ENCODE measurements at places on chromosomes 16 and 17. TPM values are rescaled to one million over a fixed set of nuclear protein-coding genes. Genes with fewer than 3 reads are reported as not detected.

DNA sequence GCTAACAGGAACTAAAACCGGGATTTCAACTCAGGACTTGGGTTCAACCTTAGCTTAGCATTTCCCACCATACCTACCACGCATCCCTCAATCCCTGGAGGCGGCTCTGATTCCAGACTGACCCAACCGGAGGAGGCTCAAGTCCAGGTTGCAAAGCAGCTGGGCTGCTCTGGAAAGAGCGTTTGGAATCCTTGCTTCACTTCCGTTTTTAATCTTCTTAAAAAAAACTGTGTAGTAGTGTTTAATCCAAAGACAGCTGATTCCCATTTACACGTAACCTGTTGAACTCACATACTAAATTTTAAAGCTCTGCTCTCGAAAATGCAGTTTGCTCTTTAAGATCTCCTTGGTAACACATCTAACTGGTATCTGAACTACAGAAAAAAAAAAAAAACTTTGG is 50.0 kb downstream of the NXN start:
- H3K4me1 ChIP-seq = no peaks in the 10 kb centered on the region
- no peaks in the 10 kb centered on the region for H3K27me3 ChIP-seq
- no peak overlapping the region for H3K27ac ChIP-seq
- no peak for DNase-seq

GRCh38 chr17:15119968-15120367 is 145.2 kb downstream of the PMP22 start:
- no peaks in the 10 kb centered on the region for H3K4me1 ChIP-seq
- DNase-seq = no peak
- H3K36me3 ChIP-seq = no peaks in the 10 kb centered on the region

DNA sequence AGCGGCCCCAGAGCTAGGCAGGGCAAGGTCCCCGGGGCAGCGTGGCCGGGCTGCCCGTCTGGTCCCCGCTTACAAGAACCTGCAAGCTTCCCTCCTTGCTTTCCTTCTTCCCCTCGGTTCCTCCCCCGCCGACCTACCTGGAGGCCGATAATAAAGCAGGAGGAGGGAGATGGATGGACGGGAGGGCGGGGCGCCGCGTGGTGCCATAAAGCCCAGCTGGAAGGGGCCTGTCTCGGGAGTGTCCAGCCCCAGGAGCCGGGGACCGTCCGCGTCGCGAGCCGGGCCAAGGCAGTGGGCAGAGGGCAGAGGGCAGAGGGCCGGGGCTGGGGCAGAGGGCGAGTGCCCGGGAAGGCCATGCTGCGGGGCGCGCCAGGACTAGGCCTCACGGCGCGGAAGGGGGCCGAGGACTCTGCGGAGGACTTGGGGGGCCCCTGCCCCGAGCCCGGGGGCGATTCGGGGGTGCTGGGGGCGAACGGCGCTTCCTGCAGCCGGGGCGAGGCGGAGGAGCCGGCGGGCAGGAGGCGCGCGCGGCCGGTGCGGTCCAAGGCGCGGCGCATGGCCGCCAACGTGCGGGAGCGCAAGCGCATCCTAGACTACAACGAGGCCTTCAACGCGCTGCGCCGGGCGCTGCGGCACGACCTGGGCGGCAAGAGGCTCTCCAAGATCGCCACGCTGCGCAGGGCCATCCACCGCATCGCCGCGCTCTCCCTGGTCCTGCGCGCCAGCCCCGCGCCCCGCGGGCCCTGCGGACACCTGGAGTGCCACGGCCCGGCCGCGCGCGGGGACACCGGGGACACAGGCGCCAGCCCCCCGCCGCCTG is at the start of gene BHLHA9:
Gene BHLHA9, plus strand, starts transcription at position 235 of the 820 bp plus-strand sequence. Its CDS starts 120 bp downstream, at position 355.
- no peaks in the 10 kb centered on the region for H3K36me3 ChIP-seq
- peaks cover 10% of the 10 kb centered on the region for H3K27me3 ChIP-seq
- DNase-seq = no peak
- no peak within 1 kb of the TSS for H3K4me3 ChIP-seq
- peaks cover 6% of the 10 kb centered on the region for H3K4me1 ChIP-seq

GRCh38 chr16:72901000-72901627 is 146.8 kb downstream of the ZFHX3 start:
- no peak for DNase-seq
- no peaks in the 10 kb centered on the region for H3K36me3 ChIP-seq
- no peak overlapping the region for H3K27ac ChIP-seq
- no peak overlapping the region for H3K4me3 ChIP-seq

DNA sequence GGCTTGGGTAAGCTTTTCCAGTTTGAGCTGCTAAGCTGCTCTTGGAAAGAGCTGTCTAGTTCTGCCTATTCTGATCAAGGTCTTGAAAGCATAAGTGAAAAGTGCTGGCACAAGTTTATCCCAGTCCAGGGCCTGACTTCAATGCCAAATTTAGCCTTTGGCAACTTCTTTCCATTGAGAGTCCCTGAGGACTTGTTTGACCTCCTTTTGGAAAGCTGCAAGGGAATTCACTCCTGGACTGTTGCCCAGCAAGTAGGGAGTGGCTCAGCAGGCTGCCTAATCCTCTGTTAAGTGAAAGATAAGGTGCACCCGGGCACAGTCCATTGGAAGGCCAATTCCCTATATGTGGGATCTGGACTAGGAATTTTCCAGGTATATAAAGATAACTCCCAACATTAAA is 16.0 kb upstream of the TANC2 start:
- no peaks in the 10 kb centered on the region for H3K36me3 ChIP-seq
- H3K4me3 ChIP-seq = no peak overlapping the region
- no peaks in the 10 kb centered on the region for H3K4me1 ChIP-seq
- peaks cover 7% of the 10 kb centered on the region for H3K27me3 ChIP-seq
- DNase-seq = no peak

DNA sequence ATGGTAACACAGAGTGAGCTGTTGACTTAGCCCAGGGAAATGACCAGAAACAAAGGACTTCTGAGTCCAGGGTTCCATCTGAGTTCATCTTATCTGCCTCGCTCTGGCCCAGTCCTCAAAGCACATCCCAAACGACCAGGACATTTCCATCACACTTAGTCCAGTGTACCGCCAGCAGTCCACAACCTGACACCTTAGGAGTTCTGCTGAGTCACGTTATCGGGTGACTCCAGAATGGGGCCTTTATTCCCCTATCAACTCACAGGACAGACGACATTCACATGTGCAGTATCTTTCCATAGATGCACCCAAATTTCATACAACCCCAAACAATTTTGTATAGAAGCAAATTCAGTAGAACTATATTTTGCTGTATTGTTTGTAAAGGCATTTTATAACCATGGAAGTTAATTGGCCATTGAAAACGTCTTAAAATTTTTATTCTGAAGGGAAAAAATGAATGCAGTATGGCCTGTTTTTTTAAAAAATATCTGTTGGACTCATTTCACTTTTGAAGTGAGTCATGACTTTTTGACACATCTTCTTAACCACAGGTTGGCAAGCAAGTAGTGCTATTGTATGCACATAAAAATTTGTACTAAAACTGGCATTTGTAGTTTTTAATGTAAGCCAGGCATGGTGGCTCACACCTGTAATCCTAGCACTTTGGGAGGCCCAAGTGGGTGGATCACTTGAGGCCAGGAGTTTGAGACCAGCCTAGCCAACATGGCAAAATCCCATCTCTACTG is 46.3 kb downstream of the ZNF18 start:
- H3K27me3 ChIP-seq = no peaks in the 10 kb centered on the region
- H3K27ac ChIP-seq = no peak overlapping the region
- H3K36me3 ChIP-seq = no peaks in the 10 kb centered on the region
- H3K4me1 ChIP-seq = no peaks in the 10 kb centered on the region
- no peak overlapping the region for H3K4me3 ChIP-seq
- DNase-seq = no peak

- H3K4me3 ChIP-seq = no peak overlapping the region
- H3K27me3 ChIP-seq = no peaks in the 10 kb centered on the region
- H3K36me3 ChIP-seq = no peaks in the 10 kb centered on the region
- no peak overlapping the region for H3K27ac ChIP-seq
Observed at GRCh38 chr17:59561042-59561441, 4.4 kb upstream of the DHX40 start.

PPM1E gene
- not detected for total RNA-seq

CCDC102A gene
- 27.0 TPM for total RNA-seq

CDR2L gene
- 1.7 TPM for total RNA-seq

ITPRIPL2 gene
- 17.3 TPM for total RNA-seq

EVI2A gene
- 41.5 TPM for total RNA-seq

Measured in CD8-positive, alpha-beta memory T cell (primary cell).